ENCODE measurements at places on chromosomes 3 and 15. TPM values are rescaled to one million over a fixed set of nuclear protein-coding genes. Genes with fewer than 3 reads are reported as not detected.

Gene SERF2
- total RNA-seq = 787 TPM

Gene LMAN1L
- not detected for total RNA-seq

Gene MUC4
- total RNA-seq = not detected

Gene C2CD4B
- 96.0 TPM for total RNA-seq

Gene IGSF10
- total RNA-seq = 0.05 TPM

Gene GJD2
- not detected for total RNA-seq

Gene PPM1M
- total RNA-seq = 20.6 TPM

Gene GPR15
- total RNA-seq = not detected

Gene SPRED1
- total RNA-seq = 15.8 TPM

Gene PLSCR5
- total RNA-seq = not detected

Gene PDZRN3
- 0.23 TPM for total RNA-seq

Gene C3orf52
- total RNA-seq = 6.7 TPM

Gene EBLN2
- total RNA-seq = 5.2 TPM

Gene CCR8
- not detected for total RNA-seq

Gene C15orf40
- 11.9 TPM for total RNA-seq

Gene MESP2
- total RNA-seq = not detected

Gene ZIC1
- under 0.01 TPM for total RNA-seq

Gene HHATL
- total RNA-seq = not detected

Gene SCAANT1
- total RNA-seq = not detected

Data from dermis blood vessel endothelial cell (primary cell).